Effector CD4-positive, alpha-beta T cell (primary cell): ENCODE measurements at places on chromosomes 1 and 21.

GRCh38 chr1:116306840-116307442, 66.1 kb upstream of the ATP1A1 start:
- DNase-seq = no peak

DNA sequence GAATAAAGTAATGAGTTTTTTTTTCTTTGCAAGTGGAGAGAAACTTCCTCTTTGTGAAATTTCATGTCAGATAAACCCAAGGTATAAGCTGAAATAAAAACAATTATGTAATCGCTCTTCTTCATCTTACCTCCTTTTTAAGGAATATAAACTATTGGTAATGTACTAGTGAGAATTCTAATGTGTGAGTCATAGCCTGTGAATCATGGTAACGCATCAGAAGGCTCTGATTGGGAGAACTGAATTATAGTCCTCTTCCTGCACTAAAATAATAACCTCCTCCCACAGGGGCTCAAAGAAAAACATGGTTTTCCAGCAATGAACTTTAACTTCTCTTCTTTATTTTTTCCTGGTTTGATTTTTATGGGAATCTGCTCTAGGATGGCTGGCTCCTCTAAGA, 57.1 kb upstream of the COX20 start:
- DNase-seq = no peak

DNA sequence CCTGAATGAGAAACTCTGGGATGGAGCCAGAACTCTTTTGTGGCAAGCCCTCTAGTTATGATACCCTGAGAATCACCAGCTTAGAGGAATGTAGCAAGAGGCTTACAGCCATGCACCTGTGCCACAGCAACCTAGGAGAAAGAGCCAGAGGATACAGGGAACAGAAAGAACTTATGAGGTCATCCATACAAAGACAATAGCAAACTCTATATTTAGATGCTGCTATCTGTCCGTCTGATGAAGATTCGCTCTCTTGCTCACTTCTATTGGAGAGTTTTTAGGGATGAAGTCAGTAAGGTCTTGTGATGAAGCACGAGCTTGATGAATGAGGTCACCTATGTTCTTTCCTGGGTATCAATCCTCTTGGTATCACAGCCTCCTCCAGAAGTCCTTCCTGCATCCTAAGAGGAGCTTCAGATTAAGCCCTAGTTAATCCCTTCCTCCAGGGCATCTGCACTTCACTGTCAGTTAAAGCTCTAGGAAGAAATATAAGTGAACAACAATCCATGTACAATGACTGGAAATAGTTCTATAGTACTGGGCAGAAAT, 185.6 kb downstream of the DAB1 start:
- no peak for DNase-seq

DNA sequence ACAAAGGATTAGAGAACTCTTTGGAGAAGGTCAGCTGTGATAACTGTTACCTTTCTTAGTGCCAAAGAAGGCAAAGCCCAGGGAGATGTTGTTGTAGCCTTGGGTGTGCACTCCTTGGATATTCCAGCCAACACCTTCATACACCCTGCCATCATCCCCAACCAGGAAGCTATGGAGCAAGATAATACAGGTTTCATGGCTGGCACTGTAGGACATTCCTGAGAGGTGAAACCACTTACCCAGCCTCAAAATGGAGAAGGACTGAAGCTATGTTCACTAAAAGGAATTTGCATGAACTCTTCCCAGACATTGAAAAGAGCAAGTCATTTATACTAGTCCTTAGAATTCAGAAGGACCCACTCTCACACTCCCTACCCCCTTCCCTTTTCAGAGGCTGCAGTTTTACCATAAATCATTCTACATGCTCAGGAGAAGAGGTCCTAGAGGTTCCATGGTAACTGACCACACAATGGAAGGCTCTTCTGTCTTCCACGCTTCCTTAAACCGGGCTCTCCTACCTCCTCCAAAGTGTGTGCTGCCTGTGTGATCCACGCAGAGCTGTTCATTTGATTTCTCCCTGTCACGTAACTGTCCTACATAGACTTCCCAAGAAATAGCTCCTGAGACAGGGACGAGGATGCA, 5.5 kb downstream of the PGLYRP4 start:
- DNase-seq = no peak

DNA sequence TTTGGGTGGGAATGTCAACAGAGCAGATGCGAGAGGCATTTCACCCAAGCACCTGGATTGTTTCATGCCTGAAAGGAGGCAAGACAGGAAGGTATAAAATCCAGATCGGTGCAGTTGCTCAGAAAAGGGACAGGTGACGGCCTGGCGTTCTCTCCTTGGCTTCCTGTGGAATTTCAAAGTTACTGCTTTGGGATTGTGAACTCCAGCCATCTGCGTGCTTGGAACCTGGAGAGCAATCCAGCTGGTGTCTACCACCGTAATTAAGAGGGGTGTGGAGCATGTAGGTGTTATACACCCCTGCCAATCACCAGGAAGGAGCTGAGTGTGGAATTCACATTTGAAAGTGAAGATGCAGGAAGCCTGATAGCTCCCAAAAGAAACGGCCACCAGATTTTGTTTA, 286.1 kb downstream of the KIF26B start:
- DNase-seq = no peak

DNA sequence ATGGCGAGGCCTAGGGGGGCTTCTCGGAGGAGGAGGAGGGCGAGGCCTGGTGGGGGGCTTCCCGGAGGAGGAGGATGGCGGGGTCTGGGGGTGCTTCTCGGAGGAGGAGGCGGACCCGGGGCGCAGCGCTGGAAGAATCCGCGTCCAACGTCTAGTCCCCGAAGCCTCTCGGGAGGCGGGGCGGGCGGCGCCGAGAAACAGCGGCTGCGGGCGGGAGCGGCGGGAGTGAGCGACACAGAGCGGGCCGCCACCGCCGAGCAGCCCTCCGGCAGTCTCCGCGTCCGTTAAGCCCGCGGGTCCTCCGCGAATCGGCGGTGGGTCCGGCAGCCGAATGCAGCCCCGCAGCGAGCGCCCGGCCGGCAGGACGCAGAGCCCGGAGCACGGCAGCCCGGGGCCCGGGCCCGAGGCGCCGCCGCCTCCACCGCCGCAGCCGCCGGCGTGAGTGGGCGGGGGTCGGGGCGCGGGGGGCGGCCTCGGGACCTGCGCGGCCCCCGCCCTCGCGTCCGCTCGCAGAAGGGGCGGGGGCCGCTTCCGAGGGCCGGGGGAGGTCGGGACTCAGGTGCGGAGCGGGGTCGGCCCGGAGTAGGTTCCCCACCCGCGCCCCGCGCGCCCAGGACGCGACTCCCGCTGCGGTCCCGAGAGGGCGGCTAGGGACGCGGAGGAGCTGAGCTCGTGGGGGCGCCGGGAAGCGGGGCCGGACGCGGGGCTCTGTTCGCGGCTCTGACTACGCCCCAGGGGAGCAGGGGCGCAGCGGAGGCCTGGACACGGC, at the start of gene KLHL17:
TSS of gene KLHL17 (plus strand) at position 222 of the 769 bp plus-strand sequence. CDS start at position 332, 110 bp downstream.
- peak; percentile 78 for DNase-seq

- DNase-seq = no peak
Measured at GRCh38 chr21:45219517-45219916, 68.2 kb downstream of the POFUT2 start.

DNA sequence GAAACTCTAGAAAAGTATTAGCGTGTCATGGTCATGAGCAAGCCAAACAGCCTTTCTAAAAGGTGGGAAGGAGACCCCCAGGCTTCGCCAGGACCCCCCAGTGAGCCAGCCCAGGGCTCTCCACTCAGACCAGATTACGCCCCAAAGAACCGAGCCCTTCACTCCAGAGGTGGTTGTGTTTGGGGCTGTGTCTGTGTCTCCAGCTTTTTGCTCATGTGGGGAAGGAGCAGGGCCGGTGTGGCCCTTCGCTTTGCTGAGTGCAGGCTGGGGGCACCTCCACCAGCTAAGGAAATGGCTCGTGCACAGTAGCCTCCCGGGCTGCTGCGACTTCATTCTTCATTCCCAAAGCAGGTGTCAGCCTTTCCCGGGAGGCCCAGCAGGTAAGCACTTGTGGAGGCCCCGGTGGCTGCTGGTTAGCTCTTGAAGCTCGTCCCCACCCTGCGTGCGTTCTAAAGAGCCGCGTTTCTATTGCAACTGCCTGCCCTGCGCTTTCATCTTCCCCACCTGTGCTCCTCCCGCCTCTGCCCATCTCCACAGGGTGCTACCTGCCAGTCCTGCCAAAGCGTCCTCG, 531 bp downstream of the TSPEAR start:
- no peak for DNase-seq
